ENCODE measurements at places on chromosomes 6 and 20. TPM values are rescaled to one million over a fixed set of nuclear protein-coding genes. Genes with fewer than 3 reads are reported as not detected.

SLC22A7 gene
- 0.41 TPM for total RNA-seq

UBE2J1 gene
- total RNA-seq: 64.0 TPM

PACRG gene
- total RNA-seq: 7.3 TPM

SLC52A3 gene
- under 0.01 TPM for total RNA-seq
